Activated CD8-positive, alpha-beta memory T cell treated with anti-CD3 and anti-CD28 coated beads, Interleukin-2, amount 10 ng/mL, durations not matched to agents 7 days and 5 days (primary cell): ENCODE measurements at places on chromosomes 5 and 9. TPM values are rescaled to one million over a fixed set of nuclear protein-coding genes. Genes with fewer than 3 reads are reported as not detected.

The SLC34A3 gene
- total RNA-seq: not detected

The GFI1B gene
- total RNA-seq: not detected

The CARTPT gene
- not detected for total RNA-seq

The AK8 gene
- total RNA-seq: not detected

The SPATA31A3 gene
- total RNA-seq: not detected

The ZNF883 gene
- not detected for total RNA-seq

The CLIC3 gene
- 3.8 TPM for total RNA-seq

The PCDH1 gene
- not detected for total RNA-seq
